Umbilical cord (tissue), 2 donors: ENCODE measurements at places on chromosomes 7 and 10. TPM values are rescaled to one million over a fixed set of nuclear protein-coding genes. Genes with fewer than 3 reads are reported as not detected.

TEX47 gene
- 1.2 TPM for total RNA-seq

DNA sequence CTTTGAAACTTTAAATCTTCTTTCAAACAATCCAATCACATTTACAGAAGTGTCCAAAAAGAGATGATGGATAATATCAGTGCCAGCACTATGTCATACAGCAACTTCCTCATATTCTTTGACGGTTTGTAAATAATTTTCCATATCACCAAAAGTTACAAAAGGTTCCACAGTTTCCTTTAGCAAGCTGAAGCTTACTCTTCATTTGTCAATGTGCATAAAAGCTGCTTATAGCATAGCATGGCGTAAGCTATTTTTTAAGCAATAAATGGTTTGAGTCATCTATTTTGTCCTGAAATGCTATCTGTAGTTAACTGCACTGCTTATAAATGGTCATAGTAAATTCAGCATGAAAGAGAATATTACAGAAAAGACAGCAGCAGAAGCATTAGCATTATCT is 95.1 kb downstream of the ETV1 start:
- no peak for DNase-seq

GRCh38 chr7:36711256-36711655 is 13.0 kb downstream of the AOAH start:
- no peak for DNase-seq

- DNase-seq = no peak
Measured at GRCh38 chr10:101959346-101959916, 96.5 kb downstream of the ARMH3 start.

DNA sequence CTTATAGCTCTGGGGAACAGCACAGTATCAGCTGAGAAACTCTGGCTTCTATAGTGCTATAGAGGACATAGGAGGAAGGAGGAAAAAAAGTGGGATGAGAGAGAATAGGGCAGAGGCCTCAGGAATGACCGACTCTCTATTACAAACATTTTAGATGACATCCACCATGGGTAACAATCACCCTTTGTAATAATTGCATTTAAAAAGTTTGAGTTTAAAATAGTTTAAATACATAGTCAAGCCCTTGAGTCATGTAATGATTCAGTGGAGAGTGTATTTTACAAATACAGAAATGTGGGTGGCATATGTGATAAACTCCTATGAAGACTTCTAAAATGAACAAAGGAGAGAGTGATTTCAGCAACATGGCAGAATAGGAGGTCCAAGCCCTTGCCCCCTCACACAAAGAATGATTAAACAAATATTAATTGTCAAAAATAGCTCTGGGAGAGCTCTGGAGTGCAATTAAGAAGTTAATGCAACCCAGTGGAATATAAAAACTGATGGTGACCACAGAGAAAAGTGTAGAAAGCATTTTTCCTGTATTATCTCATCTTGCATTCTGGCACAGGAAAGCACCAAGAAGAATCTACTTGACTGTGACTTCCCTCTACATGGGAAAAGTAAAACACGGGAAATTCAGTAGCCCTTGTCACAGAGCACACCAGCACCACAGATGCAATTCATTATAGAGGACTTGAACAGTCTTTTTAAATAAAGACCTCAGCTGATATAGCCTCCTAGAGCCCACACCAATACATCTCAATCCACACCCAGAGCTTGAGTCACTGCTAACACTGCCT is 569.0 kb upstream of the SORCS1 start:
- DNase-seq = no peak

DNA sequence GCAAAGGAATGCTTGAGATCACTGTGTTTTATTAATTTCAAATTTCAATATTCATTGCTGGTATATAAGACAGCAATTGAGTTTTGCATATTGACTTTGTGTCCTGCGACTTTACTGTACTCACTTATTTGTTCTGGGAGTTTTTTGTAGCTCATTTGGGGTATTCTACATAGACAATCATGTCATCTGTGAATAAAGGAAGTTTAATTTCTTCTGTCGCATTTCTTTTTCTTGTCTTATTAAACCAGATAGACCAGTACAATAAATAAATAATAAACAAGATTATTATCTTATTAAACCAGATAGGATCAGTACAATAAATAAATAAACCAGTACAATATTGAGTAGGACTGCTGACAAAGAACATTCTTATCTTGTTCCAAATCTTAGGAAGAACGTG is 448.2 kb downstream of the RPS24 start:
- no peak for DNase-seq
